ENCODE measurements at places on chromosomes 12 and 14.

DNA sequence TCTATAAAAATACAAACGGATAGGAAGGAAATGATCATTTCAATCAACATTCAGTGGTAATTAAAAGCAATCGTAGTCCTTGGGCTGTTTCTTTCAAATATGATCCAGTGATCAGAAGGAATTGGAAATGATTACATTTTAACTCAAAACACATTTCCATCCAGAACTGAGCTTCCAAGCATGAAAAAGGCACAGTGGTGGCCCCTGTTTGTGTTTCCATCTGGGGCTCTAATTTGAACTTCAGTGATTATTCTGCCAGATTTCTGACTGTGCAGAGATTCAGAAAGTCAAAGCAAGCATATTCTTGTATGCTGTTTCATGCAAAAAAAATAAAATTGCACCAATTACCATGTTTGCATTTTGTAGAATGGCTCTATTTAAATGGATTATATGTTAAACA lies 157.0 kb upstream of the LMNTD1 start:
- no peak for DNase-seq

GRCh38 chr12:94998326-94998725 lies 5.2 kb downstream of the NDUFA12 start:
- DNase-seq = no peak

DNA sequence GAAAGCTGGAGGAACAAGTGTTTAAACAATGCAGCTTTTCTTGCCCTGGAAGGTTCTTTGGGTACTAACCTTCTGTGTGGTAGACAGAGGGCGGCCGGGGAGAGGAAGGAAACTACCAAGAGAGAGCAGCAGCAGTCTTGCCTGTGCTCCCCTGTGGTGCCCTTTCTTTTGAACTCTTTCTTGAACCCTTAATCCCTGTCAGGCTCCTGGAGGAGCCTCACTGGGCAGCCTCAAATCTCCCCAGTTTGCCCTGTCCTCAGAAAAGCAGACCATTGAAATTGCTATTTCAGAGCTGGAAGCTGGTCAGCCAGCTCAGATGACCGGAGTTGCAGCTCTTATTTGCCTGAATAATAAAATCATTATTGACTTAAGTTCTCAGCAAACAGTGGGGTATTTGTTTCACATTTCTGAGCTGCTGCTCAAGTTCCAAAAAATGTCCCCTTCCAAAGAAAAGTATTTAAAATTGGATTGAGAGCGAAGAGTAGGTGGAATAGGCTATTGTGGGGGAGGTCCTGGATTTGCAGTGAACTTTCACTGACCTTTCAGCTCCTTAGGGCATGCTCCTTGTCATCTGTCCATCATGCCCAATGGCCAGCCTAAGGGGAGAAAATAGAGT lies 42.1 kb upstream of the RNASE3 start:
- DNase-seq = no peak

- no peak for DNase-seq
These were observed 67.2 kb downstream of the TBC1D30 start for GRCh38 chr12:64891629-64892028.

- DNase-seq = no peak
These were observed 11.0 kb upstream of the RHOJ start for GRCh38 chr14:63193236-63193635.

GRCh38 chr14:90883782-90884181 lies 67.6 kb upstream of the TTC7B start:
- no peak for DNase-seq

DNA sequence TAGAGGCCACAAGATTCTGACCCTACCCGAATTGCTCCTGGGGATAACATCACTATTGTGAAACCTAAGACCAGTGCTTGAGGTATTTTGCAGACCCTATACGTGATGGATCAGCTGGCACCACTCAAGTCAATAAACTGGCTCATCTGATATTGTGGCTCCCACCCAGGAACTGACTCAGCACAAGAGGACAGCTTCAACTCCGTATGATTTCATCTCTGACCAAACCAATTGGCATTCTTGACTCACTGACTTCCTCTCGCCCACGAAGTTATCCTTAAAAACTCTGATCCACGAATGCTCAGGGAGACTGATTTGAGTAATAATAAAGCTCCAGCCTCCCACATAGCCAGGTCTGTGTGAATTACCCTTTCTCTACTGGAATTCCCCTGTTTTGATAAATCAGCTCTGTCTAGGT lies 1036.1 kb upstream of the TMEM132C start:
- no peak for DNase-seq

DNA sequence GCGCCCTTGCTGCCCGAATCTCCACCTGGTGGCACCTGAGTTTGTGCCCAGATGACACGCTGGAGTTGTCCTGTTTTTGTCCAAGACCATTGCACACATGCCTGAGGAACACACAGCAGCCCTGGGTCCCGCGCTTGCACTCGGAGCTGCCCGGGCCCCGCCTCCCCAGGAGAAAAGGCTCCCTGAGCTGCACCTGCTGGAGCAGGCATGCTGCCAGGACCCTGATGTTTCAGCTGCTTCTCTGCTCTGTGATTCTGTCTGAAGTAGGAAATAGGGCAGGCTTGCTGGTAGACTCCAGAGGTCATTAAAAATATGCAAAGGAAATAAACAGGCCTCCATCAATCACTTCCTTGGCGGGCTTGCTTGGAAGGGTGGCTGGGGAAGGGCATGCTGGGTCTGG lies 271.6 kb downstream of the CACNA1C start:
- DNase-seq = no peak

DNA sequence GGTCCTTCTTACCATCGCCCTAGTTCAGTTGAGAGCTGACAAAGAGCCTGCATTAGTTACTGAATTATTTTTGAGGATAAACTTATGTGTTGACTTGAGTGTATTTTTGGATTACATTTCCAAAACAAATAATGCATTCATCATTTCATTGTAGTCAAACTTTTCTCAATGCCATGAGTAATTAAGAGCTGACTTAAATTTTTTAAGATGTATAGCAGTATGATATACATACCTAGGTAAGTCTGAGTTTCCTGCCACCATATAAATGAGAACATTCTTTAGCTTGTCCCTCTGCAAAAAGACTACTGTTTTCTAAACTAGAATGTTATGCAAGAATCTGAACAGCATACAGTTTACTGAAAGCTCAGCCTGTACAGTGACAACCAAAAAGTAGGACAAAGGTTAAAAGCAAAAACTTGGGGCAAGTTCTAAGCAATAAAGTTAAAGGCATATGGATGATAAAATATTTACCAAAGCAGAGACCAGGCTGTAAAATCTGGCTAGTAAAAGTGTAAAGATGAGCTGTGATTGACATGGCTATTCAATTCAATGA lies 82.1 kb upstream of the FERMT2 start:
- DNase-seq = no peak

GRCh38 chr14:29927376-29928116 lies at the start of gene PRKD1:
PRKD1 (minus strand) TSS chr14:29927847.
- DNase-seq = no peak

- DNase-seq = no peak
These were observed 198.6 kb upstream of the PZP start for GRCh38 chr12:9406564-9407424.

- no peak for DNase-seq
These were observed 22.4 kb upstream of the KCNK13 start for GRCh38 chr14:90039253-90040010.

GRCh38 chr12:105474672-105475071 lies 144.2 kb downstream of the C12orf75 start:
- no peak for DNase-seq

DNA sequence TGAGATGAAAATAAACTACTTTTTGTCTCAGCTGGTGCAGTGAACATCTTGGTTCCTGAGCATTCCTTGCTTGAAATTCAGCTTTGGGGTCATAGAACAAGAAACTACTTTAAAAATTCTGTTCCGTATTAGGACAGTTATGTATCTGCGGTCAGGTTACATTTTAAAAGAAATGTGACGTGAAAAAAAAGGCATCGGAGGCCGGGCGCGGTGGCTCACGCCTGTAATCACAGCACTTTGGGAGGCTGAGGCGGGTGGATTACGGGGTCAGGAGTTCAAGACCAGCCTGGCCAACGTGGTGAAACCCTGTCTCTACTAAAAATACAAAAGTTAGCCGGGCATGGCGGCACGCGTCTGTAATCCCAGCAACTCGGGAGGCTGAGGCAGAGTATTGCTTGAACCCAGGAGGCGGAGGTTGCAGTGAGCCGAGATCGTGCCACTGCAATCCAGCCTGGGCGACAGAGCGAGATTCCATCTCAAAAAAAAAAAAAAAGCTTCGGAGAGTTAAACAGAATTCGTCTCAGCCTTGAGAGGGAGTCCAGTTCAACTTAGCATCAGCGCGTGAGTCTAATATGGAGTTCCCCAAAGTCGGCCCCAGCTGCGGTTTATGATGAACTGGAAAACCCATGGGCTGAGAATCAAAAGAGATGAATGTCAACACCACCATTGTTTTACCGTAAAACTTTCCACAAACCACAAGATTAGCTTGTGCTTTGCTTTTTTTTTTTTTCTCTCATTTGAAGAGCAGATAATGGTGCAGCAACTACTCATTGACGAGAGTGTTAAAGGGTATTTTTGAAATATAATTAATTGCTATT lies 2.1 kb upstream of the SLC2A13 start:
- no peak for DNase-seq

- DNase-seq = no peak
These were observed 40.3 kb downstream of the MVK start for GRCh38 chr12:109613649-109614455.

GRCh38 chr14:33943096-33943883 lies 7.6 kb downstream of the EGLN3 start:
- DNase-seq = no peak

DNA sequence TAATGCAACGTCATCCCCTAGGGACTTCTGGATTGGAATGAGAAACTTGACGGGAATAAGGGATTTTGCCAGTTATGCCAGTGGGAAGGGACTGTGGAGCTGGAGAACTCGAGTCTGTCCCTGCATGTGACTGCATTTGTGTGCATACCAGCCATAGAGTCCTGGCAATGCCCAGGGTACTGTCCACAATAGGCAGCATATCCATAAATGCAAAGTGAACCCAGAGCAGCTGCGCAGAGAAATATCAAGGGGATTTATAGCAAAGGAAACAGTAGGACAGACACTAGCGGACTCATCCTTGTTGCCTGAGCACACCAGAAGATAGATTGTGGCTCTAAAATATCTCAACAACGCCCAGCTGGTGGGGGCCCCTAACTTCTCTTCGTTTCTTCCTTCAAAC lies 247.1 kb upstream of the SRRM4 start:
- no peak for DNase-seq

DNA sequence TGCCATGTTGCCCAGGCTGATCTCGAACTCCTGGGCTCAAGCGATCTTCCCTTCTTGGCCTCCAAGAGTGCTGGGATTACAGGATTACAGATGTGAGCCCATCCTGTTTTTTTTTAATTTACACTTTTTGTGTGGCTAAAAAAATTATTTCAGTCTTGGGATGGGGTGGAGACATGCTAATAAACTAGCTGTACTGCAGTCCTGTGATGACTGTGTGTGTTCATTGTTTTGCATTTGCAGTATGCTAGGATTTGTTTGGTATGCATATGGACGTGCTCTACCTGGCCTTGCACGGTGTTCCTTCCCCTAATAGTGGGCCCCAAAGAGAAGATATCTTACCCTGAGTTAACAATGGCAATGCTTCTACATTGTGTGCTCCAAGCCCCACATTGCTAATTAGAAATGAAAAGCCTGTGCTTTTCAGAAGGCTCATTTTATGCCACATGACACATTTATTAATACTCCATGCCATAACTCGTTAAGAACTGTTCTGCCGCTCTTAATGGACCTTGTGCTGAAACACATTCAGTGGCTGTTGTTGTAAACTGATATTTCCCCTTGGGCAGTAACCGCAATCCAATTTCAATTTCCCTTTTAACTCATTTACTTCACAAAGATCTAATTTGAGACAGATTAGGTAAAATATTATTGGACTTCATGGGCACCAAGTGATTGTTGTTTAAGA lies 86.4 kb downstream of the SCN8A start:
- no peak for DNase-seq

- DNase-seq = no peak
These were observed 12.1 kb downstream of the TRMT61A start for GRCh38 chr14:103540821-103541708.

- DNase-seq = no peak
These were observed 124.9 kb downstream of the PLXNC1 start for GRCh38 chr12:94273272-94273671.

GRCh38 chr12:131222329-131223139 lies 268.8 kb downstream of the ADGRD1 start:
- DNase-seq = no peak

Data from stimulated activated CD4-positive, alpha-beta T cell treated with anti-CD3 and anti-CD28 coated beads, Interleukin-2, amount 100 ng/mL, for 4 hours (primary cell).